Breast epithelium (tissue), 4 donors: ENCODE measurements at places on chromosomes 1 and 21.

DNA sequence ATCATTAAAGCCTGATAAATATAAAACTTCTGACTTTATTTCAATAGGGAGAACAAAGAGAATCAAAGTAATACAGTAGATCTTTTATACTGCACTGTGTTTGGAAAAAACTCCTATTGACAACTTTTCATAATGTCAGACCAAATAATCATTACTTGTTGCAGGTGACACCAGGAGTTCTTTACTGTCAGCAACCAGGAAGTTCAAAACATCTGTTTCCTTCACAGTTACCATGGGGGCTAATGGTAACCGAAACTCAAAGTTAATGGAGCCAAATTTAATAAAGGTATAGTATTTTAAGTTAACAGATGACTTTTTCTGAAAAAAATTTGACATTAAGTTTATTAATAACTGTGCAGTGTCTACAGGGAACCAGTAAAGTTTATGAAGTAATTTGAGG is 10.6 kb downstream of the EFCAB7 start:
- no peak for DNase-seq

GRCh38 chr1:234922987-234923386 is 205.7 kb downstream of the TOMM20 start:
- no peak for DNase-seq

GRCh38 chr1:62784509-62785365 is 805 bp downstream of the ATG4C start:
- DNase-seq: no peak

GRCh38 chr1:48021792-48022191 is 24.6 kb upstream of the TRABD2B start:
- no peak for DNase-seq

DNA sequence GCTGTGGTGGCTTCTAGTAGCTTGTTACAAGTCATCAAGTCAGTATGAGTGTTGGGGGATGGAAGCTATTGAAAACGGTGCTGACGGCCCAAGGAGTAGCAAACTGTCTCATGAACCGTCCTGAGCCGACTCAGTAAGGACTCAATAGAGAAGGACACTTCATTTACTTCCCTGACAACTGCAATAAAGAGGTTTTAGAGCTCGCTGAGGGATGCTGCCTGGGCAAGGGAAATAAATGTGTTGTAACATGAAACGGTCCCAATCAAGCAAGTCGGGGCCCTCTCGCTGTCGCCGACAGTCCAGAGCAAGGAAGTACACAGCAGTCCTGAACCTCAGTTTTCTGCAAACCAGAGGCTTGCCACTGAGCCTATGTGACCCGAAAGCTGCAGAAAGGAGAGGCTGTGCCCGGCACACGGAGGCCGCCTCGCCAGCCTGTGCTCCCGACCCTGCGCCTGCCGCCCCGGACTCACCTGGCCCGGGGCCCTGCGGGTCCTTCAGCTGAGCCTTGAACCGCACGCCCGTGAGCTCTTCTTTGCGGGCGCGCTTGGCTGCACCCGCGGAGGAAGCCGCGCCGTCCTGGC is 423 bp downstream of the URB1 start:
- DNase-seq: no peak

GRCh38 chr1:53718443-53718842 is 20.5 kb downstream of the GLIS1 start:
- DNase-seq: no peak

GRCh38 chr1:11516961-11517635 is 38.1 kb downstream of the DISP3 start:
- DNase-seq: peak; percentile 27

- DNase-seq: no peak
Observed at GRCh38 chr1:60746278-60746791, 336.0 kb upstream of the NFIA start.

DNA sequence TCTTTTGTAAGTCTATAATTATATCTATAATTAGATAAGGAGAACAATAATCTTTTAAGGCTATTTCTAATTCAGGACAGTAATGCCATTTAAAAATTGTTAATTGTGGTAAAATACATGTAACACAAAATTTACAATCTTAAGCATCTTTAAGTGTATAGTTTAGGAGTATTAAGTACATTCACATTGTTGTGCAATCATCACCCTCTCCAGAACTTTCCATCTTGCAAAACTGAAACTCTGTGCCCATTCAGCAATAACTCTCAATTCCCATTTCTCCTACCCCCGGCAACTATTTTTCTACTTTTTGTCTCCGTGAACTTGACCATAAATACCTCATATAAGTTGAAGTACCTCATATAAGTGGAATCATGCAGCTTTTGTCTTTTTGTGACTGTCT is 93.9 kb upstream of the KCNA3 start:
- DNase-seq: no peak

DNA sequence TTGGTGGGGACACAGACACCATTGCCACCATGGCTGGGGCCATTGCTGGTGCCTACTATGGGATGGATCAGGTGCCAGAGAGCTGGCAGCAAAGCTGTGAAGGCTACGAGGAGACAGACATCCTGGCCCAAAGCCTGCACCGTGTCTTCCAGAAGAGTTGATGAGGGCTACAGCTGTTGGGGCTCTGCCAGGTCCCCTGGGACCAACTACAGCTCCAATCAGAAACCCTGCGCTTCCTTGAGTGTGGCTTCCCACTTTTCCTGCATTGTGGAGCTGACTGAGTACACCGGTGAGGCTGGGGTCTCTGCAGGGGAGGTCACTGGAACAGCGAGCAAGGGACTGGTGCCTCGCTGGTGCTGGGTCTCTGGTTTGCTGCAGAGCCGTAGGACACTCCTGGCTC is 4.5 kb downstream of the ADPRS start:
- DNase-seq: no peak

- no peak for DNase-seq
Observed at GRCh38 chr21:15754640-15755039, 24.9 kb downstream of the USP25 start.

DNA sequence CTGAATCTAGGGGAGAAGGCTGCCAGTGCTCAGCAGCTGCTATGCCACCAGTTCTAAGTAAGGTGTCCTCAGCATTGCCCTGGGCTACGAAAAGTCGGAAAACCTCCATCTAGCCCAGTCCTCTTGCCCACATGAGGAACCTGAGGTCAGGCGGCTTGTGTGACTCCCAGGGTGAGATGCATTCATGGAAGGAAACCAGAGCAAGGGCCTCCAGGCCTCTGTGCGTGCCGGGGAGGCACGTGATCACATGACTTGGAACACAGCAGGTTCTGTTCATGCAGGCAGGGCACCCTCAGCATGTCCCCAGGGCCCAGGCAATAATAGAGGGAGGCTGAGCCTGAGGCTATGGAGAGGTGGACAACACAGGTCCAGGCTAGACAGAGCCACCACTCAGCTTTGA is 312.5 kb upstream of the DUSP10 start:
- DNase-seq: no peak

GRCh38 chr1:85615586-85616363 is 35.2 kb downstream of the CCN1 start:
- no peak for DNase-seq

GRCh38 chr1:52662645-52663313 is 29.8 kb downstream of the SHISAL2A start:
- no peak for DNase-seq

- DNase-seq: no peak
Observed at GRCh38 chr1:177270863-177271262, 100.1 kb downstream of the BRINP2 start.

DNA sequence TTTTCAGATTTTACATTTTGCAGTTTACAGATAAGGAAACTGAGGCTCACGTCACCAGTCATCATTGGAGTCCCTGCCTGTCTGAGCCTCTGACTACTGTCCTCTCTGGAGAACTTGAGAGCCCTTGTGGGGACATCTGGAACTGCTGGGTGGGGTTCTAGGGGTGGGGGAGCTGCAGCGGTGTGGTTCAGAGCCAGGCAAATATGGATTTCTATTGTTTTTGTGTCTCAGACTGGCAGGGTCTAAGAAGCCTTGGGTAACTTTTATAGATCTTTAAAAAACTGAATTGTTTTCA is 46.9 kb downstream of the IER5 start:
- no peak for DNase-seq

- no peak for DNase-seq
Observed at GRCh38 chr1:8284127-8284526, 33.8 kb upstream of the SLC45A1 start.

- DNase-seq: no peak
Observed at GRCh38 chr21:38956007-38956406, 150.3 kb downstream of the ETS2 start.

DNA sequence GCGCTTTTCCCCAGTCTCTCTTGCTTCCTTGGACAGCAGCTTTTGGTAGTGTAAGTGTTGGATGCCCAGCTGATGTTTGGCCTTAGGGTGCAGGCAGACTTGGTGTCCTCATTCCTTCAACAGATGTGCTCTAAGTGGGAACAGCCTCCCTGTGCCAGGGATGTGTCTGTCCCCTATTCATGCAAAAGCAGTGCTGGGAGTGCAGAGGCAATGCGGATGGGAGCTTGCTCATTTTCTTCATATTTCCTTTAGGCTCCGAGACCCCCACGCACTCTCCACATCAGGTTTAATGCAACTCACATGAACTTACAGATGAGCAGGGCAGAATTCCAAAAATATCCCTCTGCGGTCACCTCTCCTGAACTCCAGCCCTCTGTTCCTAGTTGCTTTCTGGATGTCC is 96.1 kb downstream of the IER5 start:
- no peak for DNase-seq

DNA sequence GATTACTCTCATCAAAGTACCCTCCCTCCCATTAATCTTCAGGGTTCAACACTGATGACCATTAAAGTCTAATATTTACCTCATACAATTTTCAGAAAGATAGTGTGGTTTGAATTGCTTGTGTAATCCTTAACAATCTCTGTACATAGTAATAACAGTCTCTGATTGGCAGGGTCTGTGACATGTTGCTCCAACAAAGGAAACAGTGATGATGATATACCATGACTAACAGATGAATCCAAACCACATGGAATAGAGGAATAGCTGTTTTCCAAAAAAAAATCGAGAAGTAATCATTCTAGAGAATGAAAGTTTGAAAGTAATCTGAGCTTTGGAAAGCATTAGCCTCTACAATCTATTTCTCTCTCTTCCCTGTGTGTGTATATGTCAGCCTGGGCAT is 610.1 kb upstream of the NEGR1 start:
- DNase-seq: no peak

DNA sequence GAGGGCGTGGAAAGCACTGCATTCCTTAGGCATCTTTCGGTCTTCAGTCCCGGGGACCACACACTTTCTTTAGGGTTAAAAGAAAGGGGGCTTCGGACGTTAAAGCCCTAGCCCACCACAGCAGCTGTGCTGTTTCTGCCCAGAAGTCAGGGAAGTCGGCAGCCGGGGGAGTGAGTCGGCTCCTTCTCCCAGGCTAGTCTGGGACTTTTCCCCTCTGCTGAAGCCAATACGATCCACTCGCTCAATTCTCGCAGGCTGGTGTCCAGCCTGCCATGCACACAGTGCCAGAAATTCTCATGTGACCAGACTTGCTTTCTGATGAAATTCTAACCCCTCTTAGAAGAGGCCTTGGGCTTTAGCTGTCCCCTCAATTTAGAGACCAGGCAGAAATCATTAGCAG is 67.7 kb downstream of the BCAR3 start:
- peak; percentile 64 for DNase-seq

DNA sequence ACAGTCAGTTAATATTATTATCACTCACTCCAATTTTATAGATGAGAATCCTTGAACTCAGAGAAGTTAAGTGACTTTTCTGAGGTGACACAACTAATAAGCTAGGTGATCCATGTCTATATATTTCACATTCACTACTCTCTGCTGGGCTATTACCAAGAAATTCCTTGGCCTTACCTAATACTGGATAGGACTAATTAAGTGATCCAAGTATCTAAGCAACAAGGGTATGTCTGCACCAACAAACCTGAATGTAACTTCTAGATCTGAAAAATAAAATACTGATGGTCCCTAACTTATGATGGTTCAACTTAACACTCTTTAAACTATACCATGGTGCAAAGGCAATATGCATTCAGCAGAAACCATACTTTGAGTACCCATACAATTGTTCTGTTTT is 14.8 kb upstream of the CASQ2 start:
- DNase-seq: no peak

- peak; percentile 37 for DNase-seq
Observed at GRCh38 chr1:244450597-244451538, 841 bp downstream of the ADSS2 start.

DNA sequence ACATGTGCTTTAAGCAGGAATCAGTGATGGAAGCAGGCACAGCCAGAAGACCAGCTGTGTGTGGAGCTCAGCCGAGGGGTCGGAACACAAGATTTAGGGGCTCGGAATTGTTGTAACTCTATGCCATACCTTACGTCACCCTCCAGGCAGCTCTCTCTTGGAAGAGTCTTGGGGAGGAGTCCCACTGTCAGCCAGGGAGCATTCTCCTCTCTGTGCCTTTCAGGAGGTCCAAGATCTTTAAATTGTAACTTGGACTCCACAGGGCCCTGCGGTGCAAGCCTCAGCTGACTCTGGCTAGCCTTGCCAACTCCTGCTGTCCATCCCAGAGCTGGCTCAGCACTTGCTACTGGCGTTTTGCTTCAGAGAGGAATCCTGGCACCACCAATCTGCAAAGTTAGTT is 26.4 kb upstream of the ROR1 start:
- DNase-seq: no peak

DNA sequence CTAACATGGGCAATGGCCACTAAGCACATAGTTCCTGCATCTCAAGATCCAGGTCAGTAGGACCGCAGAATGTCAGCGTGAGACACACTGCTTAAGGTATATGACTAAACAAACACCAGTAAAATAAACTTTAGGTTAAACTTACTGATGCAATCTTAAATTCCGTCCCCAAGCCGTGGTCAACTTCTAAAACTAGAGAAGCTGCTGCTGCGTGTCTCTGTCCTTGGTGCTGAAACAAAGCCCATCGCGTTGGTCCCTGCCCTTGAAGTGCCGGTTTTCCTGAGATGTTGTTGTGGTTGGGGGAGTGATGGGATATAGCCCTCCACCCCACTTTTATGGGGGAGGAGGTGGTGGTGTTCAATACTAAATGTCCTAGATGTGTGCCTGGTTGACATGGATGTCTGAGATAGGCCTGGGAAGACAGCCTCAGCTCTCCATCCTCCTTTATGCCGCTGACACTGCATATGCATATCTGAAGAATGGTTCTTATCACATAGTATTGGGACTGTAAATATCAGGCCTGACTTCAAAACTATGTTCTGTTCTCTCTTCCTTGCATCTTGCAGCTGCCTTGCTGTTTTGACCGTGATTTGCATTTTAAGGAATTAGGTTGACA is 72.0 kb upstream of the KCNA3 start:
- no peak for DNase-seq

- no peak for DNase-seq
Observed at GRCh38 chr1:107953556-107953955, 11.4 kb downstream of the VAV3 start.

- DNase-seq: no peak
Observed at GRCh38 chr1:40748841-40749718, 34.5 kb upstream of the KCNQ4 start.

GRCh38 chr1:206686478-206687249 is 2.0 kb downstream of the MAPKAPK2 start:
- no peak for DNase-seq

- DNase-seq: no peak
Observed at GRCh38 chr1:221706876-221707582, 34.9 kb downstream of the DUSP10 start.

- DNase-seq: no peak
Observed at GRCh38 chr1:52579415-52579814, 22.8 kb upstream of the GPX7 start.

GRCh38 chr21:15729346-15729673 is 472 bp upstream of the USP25 start:
- DNase-seq: no peak
